ENCODE measurements at places on chromosomes 7 and 10.

GRCh38 chr7:682810-683209, 43.7 kb upstream of the DNAAF5 start:
- DNase-seq = no peak

GRCh38 chr10:119516381-119517234, 25.9 kb downstream of the RGS10 start:
- DNase-seq = no peak

- DNase-seq = no peak
Measured at GRCh38 chr10:17396004-17396403, 58.4 kb downstream of the ST8SIA6 start.

DNA sequence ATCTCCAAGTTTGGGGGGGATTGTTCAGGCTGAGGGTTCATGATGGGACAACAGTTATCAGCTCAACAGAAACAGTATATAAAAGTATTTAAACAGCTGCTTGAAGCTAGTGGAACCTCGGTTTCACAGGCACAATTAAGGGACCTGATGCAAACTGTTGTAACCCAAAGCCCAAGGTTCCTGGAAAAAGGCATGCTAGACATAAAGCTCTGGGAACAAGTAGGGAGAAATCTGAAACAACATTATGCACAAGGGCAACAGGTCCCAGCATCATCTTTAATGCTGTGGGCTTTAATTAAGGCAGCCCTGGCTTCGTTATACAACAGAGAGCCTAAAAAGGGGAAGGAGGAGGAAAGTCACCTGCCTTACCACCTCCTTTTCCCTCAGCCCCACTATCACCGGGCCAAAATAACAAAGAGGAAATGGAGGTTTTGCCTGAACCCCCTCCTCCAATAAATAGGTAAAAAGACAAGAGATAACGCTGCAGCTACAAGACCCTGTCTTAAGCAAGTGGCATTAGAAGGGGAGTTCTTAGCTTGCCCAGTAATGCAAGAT, 83.2 kb upstream of the GPR22 start:
- no peak for DNase-seq

GRCh38 chr7:137944168-137944567, 57.7 kb downstream of the CREB3L2 start:
- no peak for DNase-seq

DNA sequence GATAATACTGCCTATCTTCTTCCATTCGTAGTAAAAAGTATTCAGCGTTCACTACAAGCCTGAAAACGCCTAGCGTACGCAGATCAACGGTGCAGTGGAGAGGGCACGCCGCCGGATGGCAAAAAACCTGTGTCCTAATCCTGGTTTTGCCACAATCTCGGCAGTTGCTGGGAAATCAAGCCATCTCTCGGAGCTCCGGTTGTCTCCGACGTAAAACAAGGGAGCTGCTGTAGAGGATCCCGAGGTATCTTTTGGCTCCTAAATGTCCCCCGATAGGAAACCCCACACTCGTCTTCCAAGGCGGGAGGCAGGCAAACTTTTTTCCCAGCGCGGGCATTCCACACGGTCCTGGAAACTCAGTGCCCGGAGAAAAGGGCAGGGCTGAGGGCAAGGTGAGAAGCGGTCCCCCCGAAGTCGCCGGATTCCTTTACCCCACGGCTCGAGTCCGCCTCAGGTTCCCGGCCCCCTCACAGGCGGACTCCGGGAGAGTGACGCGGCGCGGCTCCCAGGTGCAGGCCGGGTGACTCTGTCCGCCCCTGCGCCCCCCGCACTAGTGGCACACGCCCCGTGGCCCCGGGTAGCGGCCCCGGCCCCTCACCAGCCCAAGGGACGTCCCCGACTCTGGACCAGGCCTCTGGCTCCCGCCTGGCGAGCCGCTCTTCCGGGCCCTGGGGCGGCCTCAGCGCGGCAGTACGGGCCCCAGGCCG, 649 bp downstream of the IDE start:
- no peak for DNase-seq

DNA sequence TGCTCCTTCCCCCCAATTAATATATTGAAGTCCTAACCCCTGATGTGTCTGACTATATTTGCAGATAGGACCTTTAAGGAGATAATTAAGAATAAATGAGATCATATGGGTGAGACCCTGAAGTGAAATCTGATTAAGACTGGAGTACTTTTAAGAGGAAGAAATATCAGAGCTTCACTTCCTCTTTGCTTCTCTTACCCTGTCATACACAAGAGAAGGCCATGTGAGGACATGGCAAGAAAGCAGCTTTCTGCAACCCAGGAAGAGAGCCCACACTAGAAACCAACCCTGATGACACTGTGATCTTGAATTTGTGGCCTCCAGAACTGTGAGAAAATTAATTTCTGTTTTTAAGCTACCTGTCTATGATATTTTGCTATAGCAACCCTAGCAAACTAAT, 44.2 kb downstream of the JMJD1C start:
- DNase-seq = no peak

GRCh38 chr10:23053036-23053435, 42.3 kb upstream of the MSRB2 start:
- DNase-seq = no peak

DNA sequence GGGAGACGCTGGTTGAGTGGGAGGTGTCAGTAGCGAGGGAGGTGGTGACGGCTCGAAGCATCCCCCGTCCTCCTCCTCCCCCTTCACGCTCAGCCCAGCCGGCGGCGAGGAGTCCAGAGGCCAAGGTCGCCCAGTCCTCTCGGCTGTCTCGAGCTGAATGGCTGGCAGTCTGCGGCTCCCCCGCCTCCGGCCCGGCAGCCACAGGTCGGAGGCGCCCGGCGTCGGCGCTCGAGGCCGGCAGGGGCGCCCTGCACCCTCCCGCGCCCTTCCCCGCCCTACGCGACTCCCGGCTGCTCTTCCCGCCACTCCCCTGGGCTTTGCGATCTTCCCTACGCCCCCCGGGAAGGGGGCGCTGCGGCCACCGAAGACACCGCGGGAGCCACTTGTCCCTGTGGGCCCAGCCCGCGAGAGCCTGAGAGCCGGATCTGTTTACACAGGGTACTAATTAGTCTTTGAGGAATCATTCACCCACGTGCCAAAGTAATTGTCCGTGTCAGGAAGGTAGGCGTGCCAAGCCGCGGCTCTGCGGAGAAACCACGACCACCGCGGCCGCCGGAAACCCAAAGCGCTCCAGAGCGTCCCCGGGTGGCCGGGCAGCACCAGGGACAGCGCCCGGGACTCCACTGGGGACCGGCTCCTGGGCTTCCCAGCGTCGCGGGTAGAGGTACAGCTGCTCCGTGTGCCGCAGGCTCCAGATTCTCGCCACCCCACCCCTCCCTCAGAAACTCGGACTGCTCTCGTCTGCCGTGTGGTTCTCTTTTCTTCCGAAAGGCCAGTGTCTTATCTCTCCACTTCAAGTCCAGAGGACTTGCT, at the start of gene NXPH1:
Gene NXPH1, plus strand, starts transcription at position 133 of the 813 bp plus-strand sequence.
- DNase-seq = peak; percentile 63

DNA sequence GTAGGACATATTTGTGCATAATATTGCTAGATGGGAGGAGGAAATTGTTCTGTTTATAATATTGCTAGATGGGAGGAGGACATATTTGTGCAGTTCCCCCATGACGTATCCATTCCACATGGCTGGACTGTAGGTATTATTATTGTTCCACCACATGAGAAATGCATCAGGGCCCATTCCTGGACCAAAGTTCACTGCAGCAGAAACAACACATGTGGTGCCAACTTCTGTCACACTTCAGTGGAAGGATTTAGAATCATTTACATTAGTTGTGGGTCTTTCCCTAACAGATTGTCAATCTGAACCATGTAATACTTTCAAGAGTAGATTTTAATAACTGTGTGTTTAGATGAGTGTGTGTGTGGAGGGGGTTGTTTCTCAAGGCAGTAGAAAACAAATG, 32.7 kb upstream of the MACC1 start:
- DNase-seq = no peak

- DNase-seq = no peak
Measured at GRCh38 chr7:130151591-130152492, 53.4 kb downstream of the TMEM209 start.

- no peak for DNase-seq
Measured at GRCh38 chr7:68434857-68435256, 1163.4 kb upstream of the AUTS2 start.

DNA sequence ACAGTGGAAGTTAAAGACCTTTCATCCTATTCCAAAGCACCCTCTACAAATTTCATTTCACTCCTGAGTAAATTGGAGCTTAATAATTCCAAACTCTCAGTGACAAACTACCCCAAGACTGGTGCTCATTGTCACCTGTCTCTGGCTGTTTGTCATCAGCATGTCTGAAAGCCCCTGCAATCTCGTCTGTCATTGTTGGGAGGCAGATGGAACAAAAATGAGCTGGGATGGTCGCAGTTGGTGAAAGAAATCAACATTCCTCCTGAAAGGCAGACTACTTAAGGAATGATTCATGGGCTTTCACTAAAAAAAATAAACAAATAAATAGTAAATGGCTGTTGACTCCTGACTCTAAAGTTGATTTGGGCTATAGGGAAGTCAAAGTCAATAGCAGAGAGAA, 69.7 kb upstream of the PALS2 start:
- DNase-seq = no peak

GRCh38 chr10:124595143-124595883, 133.7 kb downstream of the LHPP start:
- no peak for DNase-seq

DNA sequence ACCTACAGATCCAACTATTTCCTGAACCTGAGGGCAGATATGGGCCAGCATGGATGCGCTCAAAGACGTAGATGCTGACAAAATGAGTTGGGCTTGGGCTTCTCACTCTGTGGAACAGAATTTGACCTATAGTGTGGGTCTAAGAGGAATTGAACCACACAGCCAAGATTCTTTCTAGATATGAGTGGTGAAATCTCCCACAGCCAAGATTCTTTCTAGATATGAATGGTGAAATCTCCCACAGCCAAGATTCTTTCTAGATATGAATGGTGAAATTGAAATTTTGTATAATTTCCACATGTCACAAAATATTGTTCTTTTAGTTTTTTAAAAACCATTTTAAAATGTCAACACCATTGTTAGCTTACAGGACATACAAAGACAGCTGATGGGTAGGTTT, 215.4 kb upstream of the LRGUK start:
- no peak for DNase-seq

GRCh38 chr7:155833651-155834050, 21.4 kb upstream of the SHH start:
- DNase-seq = no peak

- no peak for DNase-seq
Measured at GRCh38 chr10:42652858-42653257, 14.5 kb upstream of the ZNF33B start.
